Activated naive CD8-positive, alpha-beta T cell treated with anti-CD3 and anti-CD28 coated beads for 36 hours (primary cell): ENCODE measurements at places on chromosomes 16 and 17.

DNA sequence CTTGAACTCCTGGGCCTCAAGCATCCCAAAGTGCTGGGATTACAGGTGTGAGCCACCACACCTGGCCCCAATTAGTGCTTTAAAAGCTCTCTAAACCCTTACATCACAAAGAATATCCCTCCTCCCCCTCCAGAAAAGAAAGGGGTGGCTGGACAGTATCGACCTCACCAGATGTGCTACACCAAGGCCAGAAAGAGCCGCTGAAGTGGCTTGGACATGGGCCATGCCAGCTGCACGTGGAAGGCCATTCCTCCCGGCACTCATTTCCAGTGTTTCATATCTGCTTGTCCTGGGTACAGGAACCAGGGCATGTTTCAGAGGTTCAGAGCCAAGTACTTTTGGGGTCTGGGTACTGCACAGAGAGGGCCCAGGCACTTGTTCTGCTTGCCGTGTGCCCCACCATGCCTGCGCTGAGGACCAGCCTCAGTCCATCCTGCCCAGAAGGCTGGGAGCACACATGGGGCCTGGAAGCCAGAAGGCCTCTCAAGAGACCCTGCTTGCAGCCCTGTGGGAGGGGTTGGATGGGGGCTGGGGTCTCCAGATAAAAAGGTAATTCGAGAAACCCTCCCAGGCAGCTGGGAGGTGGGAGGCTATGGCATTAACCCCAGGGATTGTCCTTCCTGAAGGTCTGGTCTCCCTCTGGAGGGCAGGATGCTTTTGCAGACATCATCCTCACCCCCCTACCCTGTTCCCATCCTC is 3.5 kb upstream of the SRRM2 start:
- no peak for DNase-seq

- DNase-seq, result no peak
Measured at GRCh38 chr17:38693700-38694329, 11.3 kb upstream of the MLLT6 start.

DNA sequence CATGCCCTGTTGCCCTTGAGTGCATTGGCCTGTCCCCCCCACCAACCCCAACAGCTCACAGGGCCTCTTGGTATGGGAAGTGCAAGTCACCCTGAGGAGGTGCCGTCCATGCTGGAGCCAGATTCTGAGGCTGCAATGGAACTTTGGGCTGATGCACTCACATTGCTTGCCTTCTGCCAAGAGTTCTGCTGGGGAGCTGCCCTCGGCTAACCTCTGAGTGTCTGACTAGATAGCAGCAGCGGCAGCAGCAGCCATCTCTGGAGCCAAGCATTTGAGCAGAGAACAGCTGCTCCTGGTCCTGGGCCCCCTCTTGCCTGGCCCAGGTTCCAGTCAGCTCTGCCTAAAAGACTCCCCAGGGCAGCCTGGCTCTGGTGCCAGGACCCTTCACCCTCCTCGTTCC is 61.5 kb downstream of the GNAO1 start:
- DNase-seq, result no peak

- no peak for DNase-seq
Measured at GRCh38 chr17:78910497-78911284, 7.7 kb upstream of the CEP295NL start.

- DNase-seq, result no peak
Measured at GRCh38 chr16:31214708-31215286, 878 bp downstream of the TRIM72 start.

DNA sequence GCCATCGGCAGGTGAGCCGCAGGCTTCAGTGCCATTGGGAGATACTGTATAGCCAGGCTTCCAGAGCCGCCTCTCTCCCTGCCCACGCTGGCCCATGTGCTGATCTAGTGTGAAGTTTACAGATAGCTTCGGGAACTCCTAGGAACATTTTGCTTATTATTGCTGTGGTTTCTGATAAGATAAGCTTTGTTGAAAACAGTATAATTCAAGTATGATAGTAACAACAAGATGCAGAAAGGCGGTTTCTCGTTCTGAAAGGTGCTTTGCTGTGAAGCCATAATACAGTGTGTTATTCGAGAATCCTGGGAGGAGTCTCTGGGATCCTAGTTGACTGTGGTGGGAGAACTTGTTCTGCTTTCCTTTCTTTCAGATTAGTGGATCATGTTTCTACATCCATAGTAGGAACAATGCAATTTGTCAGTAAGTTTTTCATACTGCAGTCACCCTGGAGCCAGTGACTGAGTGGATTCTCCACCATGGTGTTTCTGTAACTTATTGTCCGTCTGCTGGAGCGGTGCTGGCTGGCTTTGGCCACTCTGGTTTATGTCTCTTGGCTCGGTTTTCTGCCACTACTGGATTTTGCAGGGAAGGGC is 31.5 kb downstream of the RAB11FIP3 start:
- no peak for DNase-seq

DNA sequence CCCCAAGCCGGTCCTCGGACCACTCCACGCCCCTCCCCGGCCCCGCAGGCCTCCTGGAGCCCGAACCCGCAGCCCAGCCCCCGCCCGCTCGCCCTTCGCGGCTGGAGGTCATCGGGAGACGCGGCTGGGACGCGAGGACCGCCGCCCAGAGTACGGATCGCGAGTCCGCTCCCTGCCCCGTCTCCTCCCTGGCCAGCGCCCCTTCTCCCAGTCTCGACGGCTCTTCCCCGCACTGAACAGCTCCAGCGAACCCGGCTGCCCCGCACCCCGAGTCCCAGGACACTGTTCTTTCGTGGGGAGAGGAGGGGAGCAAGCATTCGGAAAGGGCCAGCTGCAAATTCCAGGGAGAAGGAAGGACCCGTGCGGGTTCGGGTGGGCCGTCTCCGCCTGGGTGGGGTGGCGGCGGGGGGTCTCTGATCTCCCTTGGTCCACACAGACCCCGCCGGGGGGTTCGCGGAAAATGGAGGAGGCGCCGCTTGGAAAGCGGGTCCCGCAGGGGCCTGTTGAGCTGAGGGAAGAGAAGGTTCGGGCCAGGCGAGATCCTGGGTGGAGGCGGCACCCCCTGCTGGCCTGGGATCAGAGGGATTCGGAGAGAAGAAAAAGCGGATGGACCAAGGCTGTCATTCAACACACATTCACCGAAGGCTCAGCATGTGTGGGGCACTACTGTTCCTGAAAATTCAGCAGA is 632 bp upstream of the RTN4RL1 start:
- DNase-seq, result no peak

- DNase-seq, result no peak
Measured at GRCh38 chr17:44006272-44006597, 1.8 kb downstream of the NAGS start.

DNA sequence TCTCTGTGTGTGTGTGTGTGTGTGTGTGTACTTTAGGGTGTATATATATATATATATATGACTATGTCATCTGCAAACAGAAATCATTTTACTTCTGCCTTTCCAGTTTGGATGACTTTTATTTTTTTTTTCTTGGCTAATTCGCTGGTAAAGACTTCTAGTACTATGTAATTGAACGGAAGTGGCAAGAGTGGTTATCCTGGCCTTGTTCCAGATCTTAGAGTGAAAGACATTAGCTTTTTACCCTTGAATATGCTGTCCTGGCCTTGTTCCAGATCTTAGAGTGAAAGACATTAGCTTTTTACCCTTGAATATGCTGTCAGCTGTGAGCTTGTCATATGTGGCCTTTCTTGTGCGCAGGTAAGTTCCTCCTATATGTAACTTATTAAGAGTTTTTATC is 72.7 kb upstream of the MYOCD start:
- DNase-seq, result no peak

- no peak for DNase-seq
Measured at GRCh38 chr17:47896672-47897490, 845 bp downstream of the SP2 start.

DNA sequence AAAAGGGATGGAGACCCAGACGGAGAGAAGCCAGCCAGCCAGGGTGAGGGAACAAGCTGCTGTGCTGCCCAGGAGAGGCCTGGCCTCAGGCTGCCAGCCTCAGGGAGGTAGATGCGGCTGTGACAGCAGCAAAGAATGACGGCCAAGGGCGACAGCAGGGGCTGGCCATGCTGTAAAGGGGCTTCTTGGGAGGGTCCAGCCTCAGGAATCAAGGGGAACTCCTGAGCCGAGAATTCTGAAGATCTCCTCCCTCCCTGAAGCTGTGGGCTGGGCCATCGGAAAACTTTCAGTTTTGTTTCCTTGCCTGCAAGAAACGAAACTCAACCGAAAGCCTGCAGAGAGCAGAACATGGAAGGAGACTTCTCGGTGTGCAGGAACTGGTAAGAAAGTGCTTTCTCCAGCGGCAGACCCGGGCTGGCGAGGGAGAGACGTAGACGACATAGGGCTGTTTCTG is at the start of gene XAF1:
Gene XAF1 (plus strand): TSS at position 316 of the 454 bp plus-strand sequence. CDS start 33 bp downstream, at position 349.
- peak; percentile 62 for DNase-seq

GRCh38 chr17:3968015-3968414 is 3.8 kb upstream of the ATP2A3 start:
- DNase-seq, result no peak

DNA sequence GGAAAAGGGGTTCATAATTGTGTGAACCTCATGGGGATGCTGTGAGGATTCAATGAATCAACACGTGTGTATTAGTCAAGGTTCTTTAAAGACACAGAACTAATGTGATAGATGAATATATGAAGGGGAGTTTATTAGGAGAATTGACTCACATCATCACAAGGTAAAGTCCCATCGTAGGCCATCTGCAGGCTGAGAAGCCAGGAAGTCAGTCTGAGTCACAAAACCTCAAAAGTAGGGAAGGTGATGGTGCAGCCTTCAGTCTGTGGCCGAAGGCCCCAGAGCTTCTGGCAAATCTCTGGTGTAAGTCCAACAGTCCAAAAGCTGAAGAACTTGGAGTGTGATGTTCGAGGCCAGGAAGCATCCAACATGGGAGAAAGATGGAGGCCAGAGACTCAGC is 413.4 kb downstream of the CDH13 start:
- DNase-seq, result no peak

- no peak for DNase-seq
Measured at GRCh38 chr17:79356839-79357447, 253.9 kb downstream of the RBFOX3 start.
